ENCODE measurements at places on chromosomes 3 and 15. TPM values are rescaled to one million over a fixed set of nuclear protein-coding genes. Genes with fewer than 3 reads are reported as not detected.

DNA sequence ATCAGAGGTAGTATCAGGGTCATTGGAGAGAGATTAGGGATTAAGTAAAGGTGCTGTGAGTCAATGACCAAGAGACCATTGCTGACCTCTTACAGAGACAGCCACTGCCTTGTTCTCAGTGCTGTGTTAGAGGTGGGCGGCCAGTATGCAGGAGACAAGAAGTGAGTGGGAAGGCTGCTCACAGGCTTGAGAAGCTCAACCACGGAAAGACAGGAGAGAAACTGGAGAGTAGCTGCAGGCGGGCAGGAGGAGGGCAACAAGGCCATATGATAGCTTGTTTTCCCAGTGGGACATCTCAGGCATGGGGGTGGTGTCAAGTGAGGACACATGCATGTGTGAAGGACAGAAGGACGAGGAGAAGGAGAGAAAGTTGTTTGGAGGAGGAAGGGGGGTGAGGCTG is 237.3 kb downstream of the PDCD6IP start:
- H3K4me1 ChIP-seq, result no peaks in the 10 kb centered on the region
- H3K27me3 ChIP-seq, result no peaks in the 10 kb centered on the region
- no peaks in the 10 kb centered on the region for H3K36me3 ChIP-seq
- H3K27ac ChIP-seq, result no peak overlapping the region
- no peak for DNase-seq
- no peak overlapping the region for H3K4me3 ChIP-seq

DNA sequence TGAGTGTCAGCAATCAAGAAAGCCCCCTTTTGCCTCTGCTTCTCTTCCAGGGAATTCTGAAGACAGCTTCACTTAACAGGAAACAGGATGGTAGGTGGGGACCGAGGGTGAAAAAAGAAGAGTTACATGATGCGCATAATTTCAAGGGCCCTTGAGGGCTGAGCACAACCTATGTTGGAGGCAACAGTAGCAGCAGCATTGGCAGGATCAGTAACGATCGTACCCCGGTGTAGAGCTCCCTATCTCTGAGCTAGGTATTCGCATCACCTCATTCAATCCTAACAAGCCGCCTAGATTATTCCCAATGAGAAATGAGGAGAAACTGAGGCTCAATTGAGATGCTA is 432 bp upstream of the RAD54L2 start:
- peak overlapping the region; percentile 82 for H3K27ac ChIP-seq
- no peak for DNase-seq
- H3K36me3 ChIP-seq, result no peaks in the 10 kb centered on the region
- H3K4me3 ChIP-seq, result peak overlapping the region; percentile 78

GRCh38 chr15:66858423-66859207 is 156.6 kb downstream of the SMAD6 start:
- no peak overlapping the region for H3K27ac ChIP-seq
- H3K4me1 ChIP-seq, result no peaks in the 10 kb centered on the region
- no peak for DNase-seq
- no peak overlapping the region for H3K4me3 ChIP-seq
- no peaks in the 10 kb centered on the region for H3K36me3 ChIP-seq
- no peaks in the 10 kb centered on the region for H3K27me3 ChIP-seq

Gene BUB1B
- total RNA-seq, result 190 TPM

- DNase-seq, result no peak
- H3K27ac ChIP-seq, result no peak overlapping the region
- no peak overlapping the region for H3K4me3 ChIP-seq
- H3K4me1 ChIP-seq, result peaks cover 13% of the 10 kb centered on the region
Measured at GRCh38 chr3:150391161-150391560, 16.9 kb upstream of the TSC22D2 start.

- H3K4me1 ChIP-seq, result peaks cover 73% of the 10 kb centered on the region
- no peaks in the 10 kb centered on the region for H3K36me3 ChIP-seq
- no peak overlapping the region for H3K27ac ChIP-seq
- no peaks in the 10 kb centered on the region for H3K27me3 ChIP-seq
- H3K4me3 ChIP-seq, result no peak overlapping the region
- no peak for DNase-seq
Measured at GRCh38 chr15:98786717-98787116, 138.4 kb downstream of the IGF1R start.

Gene LYZL4
- not detected for total RNA-seq

Gene CTXN2
- total RNA-seq, result not detected

Gene CFAP44
- total RNA-seq, result 2.4 TPM

DNA sequence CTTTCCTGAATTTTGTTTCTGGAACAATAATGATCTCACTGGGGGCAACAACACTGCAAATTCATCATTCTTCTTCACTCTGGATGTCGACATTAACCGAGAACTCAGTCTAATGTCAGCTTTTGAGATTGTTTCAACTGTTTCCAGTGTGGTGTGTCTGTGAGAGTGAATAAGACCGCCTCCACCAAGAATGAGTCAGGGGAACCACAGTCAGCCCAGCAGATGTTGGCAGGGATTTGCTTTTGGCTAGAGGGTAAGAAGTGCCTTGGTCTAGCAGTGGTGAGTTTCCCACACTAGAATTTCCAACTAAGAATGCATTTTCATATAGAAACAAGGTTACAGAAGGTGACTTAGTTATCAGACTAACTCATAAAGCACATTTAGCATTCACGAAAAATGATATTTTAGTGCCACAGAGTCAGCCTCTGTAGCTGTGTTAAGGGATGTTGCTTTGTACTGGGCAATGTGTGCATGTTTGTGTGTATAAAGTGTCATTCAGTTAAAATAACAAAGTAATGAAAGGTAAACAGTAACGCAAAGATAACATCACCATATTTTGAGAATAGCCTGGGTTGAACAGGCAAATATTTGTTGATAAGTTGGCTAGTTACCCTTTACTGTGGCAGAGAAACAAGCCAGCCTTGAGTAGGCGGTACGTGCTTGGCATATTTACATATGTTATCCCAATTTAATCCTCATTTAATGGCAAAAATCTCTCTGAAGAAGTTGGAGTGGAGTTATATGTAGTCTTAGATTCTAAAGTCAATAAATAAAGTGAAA is 33.8 kb downstream of the DRD3 start:
- H3K27ac ChIP-seq, result no peak overlapping the region
- H3K4me3 ChIP-seq, result no peak overlapping the region
- peaks cover 4% of the 10 kb centered on the region for H3K27me3 ChIP-seq
- H3K4me1 ChIP-seq, result no peaks in the 10 kb centered on the region
- no peaks in the 10 kb centered on the region for H3K36me3 ChIP-seq

Gene ACSBG1
- total RNA-seq, result 0.35 TPM

- H3K27me3 ChIP-seq, result no peaks in the 10 kb centered on the region
- H3K4me3 ChIP-seq, result peak overlapping the region; percentile 89
- DNase-seq, result no peak
- H3K36me3 ChIP-seq, result peaks cover 11% of the 10 kb centered on the region
- peak overlapping the region; percentile 84 for H3K27ac ChIP-seq
- peaks cover 9% of the 10 kb centered on the region for H3K4me1 ChIP-seq
Measured at GRCh38 chr3:184135911-184136260, 728 bp downstream of the EIF2B5 start.

DNA sequence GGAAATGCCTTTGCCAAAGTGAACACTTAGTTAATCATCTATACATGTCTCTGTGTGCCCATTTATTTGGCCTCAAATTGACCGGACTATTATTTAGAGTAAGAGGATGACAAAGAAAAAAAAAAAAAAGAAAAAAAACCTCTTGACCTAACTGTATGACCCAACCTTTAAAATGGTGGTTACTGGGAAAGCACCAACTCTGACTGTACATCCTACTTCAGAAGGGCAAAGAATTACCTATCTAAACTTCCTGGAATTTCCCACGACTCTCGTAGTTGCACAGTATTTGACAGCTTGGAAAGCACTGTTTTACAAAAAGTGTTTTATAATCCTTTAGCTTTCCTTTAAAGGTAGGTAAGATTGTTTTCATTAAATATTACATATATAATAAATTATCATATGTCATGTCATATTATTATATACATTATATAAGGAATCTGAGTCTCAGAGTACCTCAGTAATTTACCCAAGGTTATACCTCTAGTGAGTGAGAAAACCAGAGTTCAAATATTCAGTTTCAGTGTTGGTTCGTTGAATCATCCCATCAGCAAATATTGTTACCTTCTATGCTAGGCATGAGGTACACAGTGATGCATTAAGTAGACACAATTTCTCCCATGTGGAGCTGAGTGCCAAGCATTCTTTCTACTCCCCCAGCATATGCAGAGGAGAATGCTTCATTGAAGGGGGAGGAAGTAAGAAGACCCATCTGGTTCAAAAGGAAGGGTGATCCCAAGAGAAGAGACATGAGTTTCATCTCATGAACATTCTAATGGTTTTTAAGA is 5.0 kb downstream of the BCL2A1 start:
- H3K4me3 ChIP-seq, result no peak overlapping the region
- H3K36me3 ChIP-seq, result no peaks in the 10 kb centered on the region
- no peak for DNase-seq
- no peak overlapping the region for H3K27ac ChIP-seq
- H3K27me3 ChIP-seq, result no peaks in the 10 kb centered on the region

- H3K4me1 ChIP-seq, result no peaks in the 10 kb centered on the region
- H3K4me3 ChIP-seq, result no peak overlapping the region
- no peaks in the 10 kb centered on the region for H3K27me3 ChIP-seq
- no peak overlapping the region for H3K27ac ChIP-seq
- no peaks in the 10 kb centered on the region for H3K36me3 ChIP-seq
- no peak for DNase-seq
Measured at GRCh38 chr15:89376388-89376787, 41.8 kb upstream of the POLG start.

Gene ANKRD63
- 2.5 TPM for total RNA-seq

DNA sequence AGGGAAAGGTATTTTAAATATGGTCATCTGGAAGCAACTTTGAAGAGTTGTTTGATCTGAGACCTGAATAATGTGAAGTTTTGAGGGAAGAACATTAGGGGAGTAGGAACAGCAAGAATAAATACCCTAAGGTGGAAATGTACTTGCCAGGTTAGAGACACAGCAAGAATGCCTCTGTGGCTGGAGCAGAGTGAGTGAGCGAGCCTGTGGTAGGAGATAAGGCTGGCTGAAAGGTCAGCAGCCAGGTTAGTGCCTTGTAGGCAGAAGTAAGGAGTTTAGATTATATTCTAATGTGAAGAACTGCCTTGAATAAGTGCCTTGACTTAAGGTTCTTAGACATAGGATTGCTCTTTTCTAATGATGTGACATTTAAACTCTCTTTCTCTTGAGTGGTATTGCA is 18.3 kb downstream of the LRRC49 start:
- DNase-seq, result no peak
- H3K27ac ChIP-seq, result no peak overlapping the region
- H3K27me3 ChIP-seq, result no peaks in the 10 kb centered on the region
- no peaks in the 10 kb centered on the region for H3K4me1 ChIP-seq
- no peak overlapping the region for H3K4me3 ChIP-seq

DNA sequence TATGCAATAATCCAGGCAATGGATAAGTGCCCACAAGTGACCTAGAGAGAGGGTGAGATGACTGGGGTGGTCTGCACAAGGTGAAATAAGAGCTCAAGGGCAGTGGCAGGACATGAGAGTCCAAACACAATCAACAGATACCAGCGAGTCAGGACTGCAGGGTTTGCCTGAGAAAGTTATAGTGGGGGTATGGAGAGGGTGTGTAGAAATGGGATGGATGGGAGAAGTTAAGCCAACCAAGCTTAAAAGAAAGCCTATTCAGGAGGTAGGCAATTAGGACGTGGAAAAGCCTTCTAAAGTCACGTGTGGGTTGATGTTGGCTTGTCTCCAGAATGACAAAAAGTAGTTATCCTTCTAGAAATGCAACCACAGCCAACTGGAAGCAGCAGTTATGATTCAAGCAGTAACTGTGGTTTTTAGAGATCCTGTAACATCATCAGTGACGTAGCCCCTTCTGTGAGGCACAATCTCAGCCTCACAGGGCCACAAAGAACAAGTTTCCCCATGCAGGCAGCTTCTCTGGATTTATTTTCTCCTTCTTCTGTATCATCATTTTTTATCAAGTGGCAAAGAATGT is 56.1 kb downstream of the FAM174B start:
- no peaks in the 10 kb centered on the region for H3K4me1 ChIP-seq
- no peak overlapping the region for H3K27ac ChIP-seq
- no peak for DNase-seq
- H3K27me3 ChIP-seq, result peaks cover 9% of the 10 kb centered on the region
- H3K4me3 ChIP-seq, result no peak overlapping the region

GRCh38 chr3:16410659-16411058 is 102.8 kb downstream of the RFTN1 start:
- H3K27me3 ChIP-seq, result no peaks in the 10 kb centered on the region
- no peaks in the 10 kb centered on the region for H3K36me3 ChIP-seq
- no peak overlapping the region for H3K4me3 ChIP-seq
- DNase-seq, result no peak
- H3K4me1 ChIP-seq, result peaks cover 3% of the 10 kb centered on the region

Gene CYP11A1
- total RNA-seq, result not detected

DNA sequence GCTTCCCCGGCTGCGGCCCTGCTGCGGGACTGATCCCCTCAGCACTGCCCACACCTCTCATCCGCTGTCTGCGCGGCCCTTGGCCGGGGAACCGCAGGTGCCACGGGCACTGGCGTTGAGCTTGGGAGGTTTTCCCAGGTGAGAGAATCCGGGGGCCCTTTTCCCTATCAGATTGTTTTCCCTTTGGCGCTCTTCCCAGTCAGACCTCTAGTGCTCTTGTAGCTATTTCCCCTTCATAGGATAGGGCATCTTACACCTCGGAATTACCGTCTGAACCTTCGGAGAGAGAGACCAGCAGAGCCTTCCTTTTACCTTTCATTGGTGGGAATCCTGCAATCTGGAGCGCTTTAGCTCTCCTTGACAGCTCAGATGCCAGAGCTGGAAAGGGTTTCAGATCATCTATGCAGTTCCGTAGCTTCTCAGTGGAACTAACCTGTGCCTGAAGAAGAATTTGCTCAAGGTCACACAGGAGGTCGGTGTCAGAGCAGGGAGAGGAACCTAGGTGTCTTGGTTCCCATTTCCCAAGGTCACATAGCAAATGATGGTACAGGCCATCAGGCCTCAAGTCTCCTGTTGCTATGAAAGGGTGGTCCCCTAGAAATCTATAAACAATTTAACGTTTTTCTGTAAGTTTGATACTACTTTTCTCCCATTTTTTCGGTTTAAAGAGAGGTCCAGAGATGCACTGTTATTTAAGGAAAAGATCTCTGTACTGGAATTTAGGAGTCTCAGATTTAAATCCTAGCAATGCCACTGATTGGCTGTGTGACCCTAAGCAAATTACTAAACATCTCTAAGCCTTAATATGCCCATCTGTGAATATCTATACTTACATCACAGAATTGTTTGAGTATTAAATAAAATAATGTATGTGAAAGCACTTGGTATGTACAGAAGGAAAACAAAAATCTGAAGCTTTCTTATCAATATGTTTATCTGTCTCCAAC is 916 bp downstream of the IDH3A start:
- peaks cover 12% of the 10 kb centered on the region for H3K4me1 ChIP-seq
- no peak for DNase-seq
- peak overlapping the region; percentile 45 for H3K27ac ChIP-seq
- no peaks in the 10 kb centered on the region for H3K36me3 ChIP-seq
- H3K4me3 ChIP-seq, result peak overlapping the region; percentile 80

Gene MCF2L2
- 0.26 TPM for total RNA-seq

Gene CLDN11
- total RNA-seq, result not detected

DNA sequence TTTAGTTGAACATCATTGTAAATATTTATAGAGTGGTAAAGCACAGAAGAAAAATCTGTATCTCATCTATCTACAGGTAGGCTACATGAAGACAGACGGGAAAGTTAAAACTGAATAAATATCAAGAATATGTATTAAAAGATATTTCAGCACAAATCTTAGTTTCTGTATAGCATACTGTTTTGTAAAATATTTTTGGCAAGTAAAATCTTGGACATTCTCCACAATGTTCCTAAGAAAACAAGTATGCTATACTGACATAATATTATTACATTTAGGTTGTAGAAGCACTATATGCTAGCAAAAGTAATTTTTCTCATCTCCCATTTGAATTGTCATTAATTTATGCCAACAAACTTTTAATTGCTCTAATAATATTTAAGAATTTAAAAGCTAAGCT is 326.4 kb upstream of the ARL6 start:
- H3K4me1 ChIP-seq, result no peaks in the 10 kb centered on the region
- no peaks in the 10 kb centered on the region for H3K36me3 ChIP-seq
- no peak for DNase-seq
- H3K27me3 ChIP-seq, result no peaks in the 10 kb centered on the region

Measured in A673 (cell line).